Adrenal gland (tissue), 19 donors: ENCODE measurements at places on chromosomes 12 and 14.
A peak's percentile ranks its signal among the peaks of the same experiment; 100 is the strongest.

DNA sequence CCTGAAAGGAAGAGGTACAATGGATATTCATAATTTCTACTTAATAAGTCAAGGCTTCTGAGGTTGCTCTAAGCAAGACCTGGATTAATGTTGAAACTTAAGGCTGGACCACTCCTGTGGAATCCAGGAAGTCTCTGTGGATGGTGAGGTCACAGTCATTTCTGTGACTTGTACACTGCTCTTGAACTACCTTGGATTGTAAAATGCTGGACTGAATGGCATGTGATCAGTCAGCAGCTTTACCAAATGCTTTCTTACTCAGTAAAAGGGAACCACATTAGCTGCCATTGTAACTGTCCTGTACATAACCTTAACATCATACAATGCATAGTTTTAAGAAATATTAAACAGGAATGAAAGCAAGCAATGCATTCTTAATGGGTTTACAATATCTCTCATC, 182.9 kb downstream of the NOVA1 start:
- no peaks in the 10 kb centered on the region for H3K36me3 ChIP-seq
- H3K27me3 ChIP-seq, result no peaks in the 10 kb centered on the region
- no peak overlapping the region for H3K4me3 ChIP-seq
- no peak for DNase-seq

GRCh38 chr12:29781705-29782266, 2.0 kb downstream of the TMTC1 start:
- H3K4me1 ChIP-seq, result no peaks in the 10 kb centered on the region
- H3K27ac ChIP-seq, result no peak overlapping the region
- no peak for DNase-seq
- peak overlapping the region; percentile 90 for H3K4me3 ChIP-seq

DNA sequence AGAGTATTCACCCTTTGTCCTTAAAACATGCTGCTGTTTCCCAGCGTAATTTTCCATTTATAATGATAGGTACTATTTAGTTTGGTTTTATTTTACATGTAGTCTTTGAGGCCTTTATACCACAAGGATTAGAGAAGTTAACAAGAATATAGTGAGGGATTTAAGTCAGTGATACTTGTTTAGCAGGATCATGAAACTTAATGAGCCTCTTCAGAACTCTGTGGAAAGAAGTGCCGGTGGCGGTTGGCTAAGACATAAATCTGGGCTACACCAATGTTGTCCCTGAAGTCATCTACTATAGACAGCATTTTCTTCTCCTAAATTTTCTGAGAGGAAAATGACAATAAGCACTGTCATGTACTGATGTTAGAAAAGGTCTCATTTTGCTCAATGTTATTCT, 1226.0 kb upstream of the SEL1L start:
- H3K27ac ChIP-seq, result no peak overlapping the region
- no peaks in the 10 kb centered on the region for H3K27me3 ChIP-seq
- no peaks in the 10 kb centered on the region for H3K4me1 ChIP-seq
- H3K4me3 ChIP-seq, result no peak overlapping the region
- no peaks in the 10 kb centered on the region for H3K36me3 ChIP-seq

- H3K27ac ChIP-seq, result peak overlapping the region; percentile 69
- no peaks in the 10 kb centered on the region for H3K27me3 ChIP-seq
- no peak for DNase-seq
- H3K4me3 ChIP-seq, result no peak overlapping the region
Observed at GRCh38 chr12:124720004-124720680, 143.5 kb downstream of the SCARB1 start.

DNA sequence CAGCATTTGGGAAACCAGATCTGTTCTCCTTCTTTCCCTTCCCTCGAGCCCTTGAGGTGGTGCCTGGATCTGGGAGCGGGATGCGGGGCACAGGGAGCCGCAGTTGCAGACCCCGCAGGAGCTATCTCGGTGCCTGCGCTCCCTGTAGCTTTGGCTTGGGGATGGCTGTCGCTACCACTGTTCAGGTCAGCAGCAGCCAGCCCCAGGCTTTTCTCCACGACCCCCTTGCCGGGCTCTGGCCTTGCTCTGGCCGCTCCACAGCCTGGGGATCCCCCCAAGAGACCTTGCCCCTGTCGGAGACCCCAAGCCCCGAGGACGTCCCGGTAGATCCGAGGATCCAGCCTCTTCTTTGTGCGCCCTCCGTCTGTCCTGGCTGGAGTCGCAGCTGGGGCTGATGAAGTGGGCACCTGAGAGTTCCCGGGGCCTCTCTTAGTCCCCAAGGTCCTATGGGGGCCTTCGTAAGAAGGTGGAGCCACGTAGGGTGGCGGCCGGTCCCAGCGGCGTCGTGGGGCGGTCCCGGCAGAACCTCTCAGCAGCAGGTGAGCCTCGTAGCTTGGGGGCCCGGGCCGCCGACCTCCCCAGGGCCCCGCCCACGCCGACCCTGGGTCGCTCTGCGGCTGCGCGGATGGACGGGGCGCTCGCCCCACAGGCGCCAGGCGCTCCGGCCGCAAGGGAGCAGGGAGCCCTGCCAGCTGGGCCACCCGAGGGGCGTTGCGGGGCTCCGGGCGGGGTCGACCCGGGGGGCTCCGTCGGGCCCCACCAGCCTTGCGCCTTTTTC, 1.3 kb downstream of the DDN start:
- H3K36me3 ChIP-seq, result no peaks in the 10 kb centered on the region
- peaks cover 7% of the 10 kb centered on the region for H3K27me3 ChIP-seq
- H3K4me3 ChIP-seq, result no peak overlapping the region
- no peak overlapping the region for H3K27ac ChIP-seq

DNA sequence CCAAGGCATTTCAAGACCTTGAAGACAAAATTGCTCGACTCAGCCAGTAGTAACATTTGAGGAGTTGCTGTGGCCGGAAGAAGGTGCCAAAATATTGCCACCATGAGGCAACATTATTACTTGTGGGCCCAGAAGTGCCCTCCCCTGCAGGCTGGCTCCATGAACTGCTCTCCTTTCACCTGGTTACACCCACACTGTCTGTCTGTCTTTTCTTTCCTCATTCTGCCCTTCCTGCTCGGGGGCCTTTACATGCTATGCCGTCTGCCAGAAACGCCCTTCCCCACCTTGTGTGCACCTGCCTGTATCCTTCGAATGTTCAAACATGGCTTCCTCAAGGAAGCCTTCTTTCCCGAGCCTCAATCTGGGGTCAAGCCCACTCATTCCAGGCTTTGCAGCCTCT, 224.2 kb upstream of the DIO3 start:
- no peaks in the 10 kb centered on the region for H3K4me1 ChIP-seq
- DNase-seq, result no peak
- H3K36me3 ChIP-seq, result no peaks in the 10 kb centered on the region

- no peak overlapping the region for H3K4me3 ChIP-seq
- H3K36me3 ChIP-seq, result no peaks in the 10 kb centered on the region
- no peak for DNase-seq
Observed at GRCh38 chr12:52356762-52357580, 10.3 kb downstream of the KRT85 start.

GRCh38 chr12:114916124-114916523, 232.1 kb upstream of the TBX3 start:
- no peaks in the 10 kb centered on the region for H3K27me3 ChIP-seq
- H3K4me3 ChIP-seq, result no peak overlapping the region
- peak overlapping the region; percentile 68 for H3K27ac ChIP-seq

DNA sequence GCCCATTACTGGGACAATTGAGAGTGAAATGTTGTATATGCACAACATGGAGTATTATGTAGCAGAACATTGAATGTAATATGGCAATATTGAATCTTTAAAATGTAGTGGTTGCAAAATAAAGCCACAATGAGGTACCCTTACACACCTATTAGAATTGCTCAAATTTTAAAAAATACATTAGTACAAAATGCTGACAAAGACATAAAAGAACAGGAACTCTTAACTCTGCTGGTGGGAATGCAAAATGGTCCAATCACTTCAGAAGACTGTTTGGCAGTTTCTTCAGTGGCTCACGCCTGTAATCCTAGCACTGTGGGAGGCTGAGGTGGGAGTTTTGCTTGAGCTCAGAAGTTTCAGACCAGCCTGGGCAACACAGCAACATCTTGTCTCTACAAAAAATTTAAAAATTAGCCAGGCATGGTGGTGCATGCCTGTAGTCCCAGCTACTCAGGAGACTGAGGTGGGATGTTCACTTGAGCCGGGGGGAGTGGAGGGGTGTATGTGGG, 6.8 kb upstream of the NAP1L1 start:
- H3K36me3 ChIP-seq, result no peaks in the 10 kb centered on the region
- H3K27ac ChIP-seq, result no peak overlapping the region
- no peak for DNase-seq
- no peaks in the 10 kb centered on the region for H3K27me3 ChIP-seq

DNA sequence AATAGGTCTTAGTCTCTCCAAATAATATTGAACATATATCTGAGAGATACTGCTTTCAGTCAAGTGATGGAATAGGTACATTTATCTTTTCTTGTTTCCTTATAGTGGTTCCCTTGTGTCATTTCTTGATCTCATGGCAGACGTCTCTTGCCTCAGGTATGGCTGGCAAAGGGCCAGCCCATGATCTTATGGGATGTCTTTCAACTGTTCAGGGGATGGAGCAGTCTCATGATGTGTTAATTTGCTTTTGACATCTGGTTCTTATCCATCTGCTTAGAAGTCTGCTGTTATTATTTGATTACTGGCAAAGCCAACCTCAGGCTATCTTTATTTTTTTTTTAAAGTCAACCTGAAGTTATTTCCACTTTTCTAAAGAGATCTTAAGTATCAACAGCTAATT, 262.9 kb downstream of the TMEM117 start:
- no peaks in the 10 kb centered on the region for H3K36me3 ChIP-seq
- no peak for DNase-seq
- no peaks in the 10 kb centered on the region for H3K4me1 ChIP-seq
- H3K4me3 ChIP-seq, result no peak overlapping the region

DNA sequence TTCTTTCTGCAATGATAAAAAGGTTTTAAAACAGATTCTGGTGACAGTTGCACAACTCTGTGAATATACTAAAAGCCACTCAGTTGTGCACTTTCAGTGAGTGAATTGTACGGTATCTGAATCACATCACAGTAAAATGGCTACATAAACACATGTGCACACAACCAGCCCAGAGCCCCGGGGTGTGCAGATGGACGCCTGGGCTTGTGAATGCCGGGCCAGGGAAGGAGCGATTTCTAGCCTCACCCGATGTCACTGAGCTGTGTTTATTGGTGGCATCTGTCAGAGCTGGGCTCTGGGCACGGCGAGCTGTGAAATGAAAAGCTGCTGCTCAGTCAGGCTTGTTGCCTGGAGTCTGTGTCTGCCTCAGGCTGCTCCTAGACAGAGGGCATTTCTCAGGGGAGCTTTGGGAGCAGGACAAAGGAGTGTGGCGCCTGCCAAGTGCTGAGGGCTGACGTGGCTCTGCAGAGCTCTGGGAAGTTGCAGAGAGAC, 25.9 kb downstream of the RHOF start:
- H3K4me1 ChIP-seq, result peaks cover 16% of the 10 kb centered on the region
- H3K27me3 ChIP-seq, result no peaks in the 10 kb centered on the region
- H3K36me3 ChIP-seq, result no peaks in the 10 kb centered on the region
- no peak overlapping the region for H3K27ac ChIP-seq

- no peak for DNase-seq
- no peaks in the 10 kb centered on the region for H3K4me1 ChIP-seq
- H3K27me3 ChIP-seq, result no peaks in the 10 kb centered on the region
- no peak overlapping the region for H3K27ac ChIP-seq
- no peak overlapping the region for H3K4me3 ChIP-seq
- no peaks in the 10 kb centered on the region for H3K36me3 ChIP-seq
Observed at GRCh38 chr12:16269946-16270345, 7.5 kb downstream of the SLC15A5 start.

DNA sequence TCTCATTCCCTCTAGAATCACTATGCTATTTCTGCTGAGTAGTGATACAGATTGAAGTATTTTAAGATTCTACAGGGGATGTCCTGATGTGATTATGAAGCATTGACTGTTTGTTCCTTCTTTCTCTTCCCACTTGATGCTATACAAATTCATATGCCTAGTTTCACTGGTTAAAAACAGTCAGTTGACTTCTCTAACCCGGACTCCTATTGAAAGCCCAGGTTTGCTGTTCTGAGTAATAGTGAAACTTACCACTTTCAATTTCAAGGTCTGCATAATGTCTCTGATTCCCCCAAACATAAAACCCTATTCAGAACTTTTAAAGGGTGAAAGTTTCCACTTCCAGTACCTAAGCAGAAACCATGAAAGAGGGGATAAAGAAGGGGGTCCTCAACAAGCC, 117.7 kb upstream of the RPL10L start:
- no peak for DNase-seq
- H3K27me3 ChIP-seq, result no peaks in the 10 kb centered on the region
- no peak overlapping the region for H3K4me3 ChIP-seq
- H3K4me1 ChIP-seq, result no peaks in the 10 kb centered on the region
- no peaks in the 10 kb centered on the region for H3K36me3 ChIP-seq

- H3K4me3 ChIP-seq, result no peak overlapping the region
- H3K27ac ChIP-seq, result no peak overlapping the region
- H3K36me3 ChIP-seq, result no peaks in the 10 kb centered on the region
- H3K27me3 ChIP-seq, result no peaks in the 10 kb centered on the region
- DNase-seq, result no peak
Observed at GRCh38 chr14:22556021-22556989, 32.7 kb downstream of the DAD1 start.

DNA sequence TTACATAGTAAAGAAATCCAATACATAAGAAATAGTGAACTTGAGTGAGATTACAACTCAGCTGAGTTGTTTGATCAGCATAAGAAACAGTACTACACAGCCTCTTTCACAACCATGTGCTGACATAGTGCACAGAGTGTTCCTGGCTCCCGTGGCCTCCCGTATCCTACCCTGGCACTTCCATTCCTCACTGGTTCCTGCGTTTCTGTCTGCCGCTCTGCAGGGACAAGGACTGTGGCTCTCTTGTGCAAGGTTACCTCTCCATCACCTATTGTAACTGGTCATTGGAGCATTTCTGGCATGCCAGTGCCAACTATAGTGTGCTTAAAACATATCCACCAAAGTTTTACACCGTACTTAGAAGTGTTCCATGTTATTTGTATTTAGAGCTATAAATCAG, 46.3 kb upstream of the PCED1B start:
- no peak overlapping the region for H3K27ac ChIP-seq
- H3K36me3 ChIP-seq, result no peaks in the 10 kb centered on the region
- H3K4me1 ChIP-seq, result peaks cover 8% of the 10 kb centered on the region
- H3K4me3 ChIP-seq, result no peak overlapping the region
- no peaks in the 10 kb centered on the region for H3K27me3 ChIP-seq

DNA sequence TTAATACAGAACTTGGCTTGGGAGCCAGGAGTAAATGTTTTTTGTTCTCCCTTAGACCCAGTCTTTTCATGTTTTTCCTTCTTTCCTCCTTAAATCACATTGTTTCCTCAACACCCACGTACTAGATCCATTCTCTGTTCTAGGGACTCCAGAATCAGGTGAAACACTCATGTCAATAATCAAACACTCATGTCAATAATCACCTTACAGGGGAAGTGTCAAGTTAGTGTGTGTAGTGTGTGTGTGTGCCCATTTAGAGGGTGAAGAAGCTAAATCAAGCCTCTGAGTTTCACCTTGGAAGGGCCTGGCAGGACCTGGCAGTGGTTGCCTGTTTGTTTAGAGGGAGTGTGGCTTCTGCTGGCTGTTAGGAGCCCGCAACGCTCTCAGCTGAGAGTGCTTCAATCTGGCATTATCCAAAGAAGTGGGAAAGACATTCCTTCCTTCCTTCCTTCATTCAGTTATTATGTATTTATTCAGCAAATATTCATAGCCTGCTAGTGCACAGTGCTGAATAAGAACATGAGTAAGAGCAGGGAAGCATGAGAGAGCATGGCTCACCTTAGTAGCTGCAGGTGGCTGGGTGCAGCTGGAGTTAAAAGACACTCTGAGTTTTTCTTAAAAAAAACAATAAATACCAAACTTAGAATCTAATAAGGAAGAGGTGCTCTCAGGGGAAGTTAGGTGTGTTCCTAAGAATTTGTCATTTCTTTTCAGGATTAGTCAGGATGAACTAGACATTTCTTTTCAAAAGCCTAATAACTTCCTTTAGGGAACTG, 17.6 kb upstream of the EID3 start:
- peaks cover 42% of the 10 kb centered on the region for H3K4me1 ChIP-seq
- H3K4me3 ChIP-seq, result no peak overlapping the region
- H3K27ac ChIP-seq, result peak overlapping the region; percentile 96
- no peaks in the 10 kb centered on the region for H3K27me3 ChIP-seq
